ENCODE measurements at places on chromosomes 6 and 20.

GRCh38 chr20:63837479-63837878 lies 6.4 kb upstream of the ZBTB46 start:
- DNase-seq: no peak

DNA sequence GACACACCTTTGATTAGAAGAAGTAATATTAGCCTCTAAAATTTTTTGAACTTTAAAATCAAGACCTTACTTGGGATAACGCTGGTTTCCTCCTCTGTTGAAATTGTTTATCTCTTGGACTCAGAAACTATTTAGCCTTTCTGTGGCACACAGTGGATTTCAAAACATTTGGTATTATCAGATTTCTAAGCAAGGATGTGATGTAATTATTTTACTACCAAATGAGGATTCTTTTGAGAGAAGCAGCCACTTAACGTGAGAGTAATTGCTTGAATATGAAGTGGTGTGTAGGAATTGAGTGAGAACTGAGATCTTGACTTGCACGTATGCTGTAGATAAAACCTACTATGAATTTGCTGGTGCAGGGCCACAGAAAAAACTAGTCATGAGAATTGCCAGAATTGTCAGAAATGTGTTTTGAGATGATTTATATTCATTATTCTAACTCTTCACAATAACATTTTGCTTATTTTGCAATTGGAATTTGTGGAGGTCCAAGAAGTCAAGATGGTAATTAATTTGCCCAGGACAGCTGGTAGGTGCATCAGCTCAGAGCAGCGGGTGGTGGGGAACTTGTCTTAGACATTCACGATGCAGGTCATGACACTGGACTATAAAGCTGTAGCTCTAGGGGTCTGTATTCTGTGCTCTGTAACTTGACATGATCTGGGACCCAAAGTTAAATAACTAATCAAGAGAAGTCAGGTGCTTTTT lies 53.4 kb downstream of the AKAP12 start:
- no peak for DNase-seq

GRCh38 chr6:8983202-8983688 lies 547.9 kb upstream of the SLC35B3 start:
- peak; percentile 10 for DNase-seq

DNA sequence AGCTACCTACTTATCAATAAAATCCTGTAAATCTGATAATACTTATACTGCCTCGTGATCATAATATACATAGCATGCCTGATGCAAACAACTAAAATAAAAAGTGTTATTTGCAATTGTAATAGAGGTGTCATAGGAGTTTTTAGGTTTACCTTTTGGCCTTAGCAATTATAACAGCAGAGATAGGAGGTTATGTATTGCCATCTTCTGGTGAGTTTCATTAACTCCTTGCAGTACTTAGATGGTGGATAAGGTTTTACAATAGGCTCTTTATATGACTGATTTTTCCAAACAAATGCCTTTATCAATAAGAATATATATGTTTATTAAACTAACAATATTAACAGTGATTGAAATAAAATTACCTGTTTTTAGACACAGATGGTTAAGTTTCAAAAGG lies 27.8 kb upstream of the MYCT1 start:
- DNase-seq: no peak

GRCh38 chr20:61912665-61913422 lies 152.8 kb downstream of the TAF4 start:
- no peak for DNase-seq

- DNase-seq: no peak
Measured at GRCh38 chr6:90399970-90400369, 103.3 kb upstream of the BACH2 start.

DNA sequence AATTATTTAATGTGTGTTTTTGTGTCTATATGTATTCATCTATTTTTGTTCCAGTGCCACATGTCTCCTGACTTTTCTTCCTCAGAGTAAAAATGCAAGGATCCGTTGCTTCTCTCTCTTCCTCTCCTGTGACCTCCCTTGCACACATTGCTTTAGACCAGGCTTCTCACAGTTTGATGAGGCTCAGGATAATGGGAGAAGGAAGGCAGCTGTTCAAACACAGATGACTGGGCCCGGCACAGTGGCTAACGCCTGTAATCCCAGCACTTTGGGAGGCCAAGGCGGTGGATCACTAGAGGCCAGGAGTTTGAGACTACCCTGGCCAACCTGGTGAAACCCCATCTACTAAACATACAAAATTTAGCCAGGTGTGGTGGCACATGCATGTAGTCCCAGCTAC lies 241.9 kb downstream of the SAMD5 start:
- DNase-seq: no peak

Measured in CD4-positive, alpha-beta T cell treated with Interferon gamma for 1 hour (primary cell).